ENCODE measurements at places on chromosomes 1 and 21.

- no peak for DNase-seq
These were observed 572.4 kb upstream of the NCAM2 start for GRCh38 chr21:20425856-20426255.

DNA sequence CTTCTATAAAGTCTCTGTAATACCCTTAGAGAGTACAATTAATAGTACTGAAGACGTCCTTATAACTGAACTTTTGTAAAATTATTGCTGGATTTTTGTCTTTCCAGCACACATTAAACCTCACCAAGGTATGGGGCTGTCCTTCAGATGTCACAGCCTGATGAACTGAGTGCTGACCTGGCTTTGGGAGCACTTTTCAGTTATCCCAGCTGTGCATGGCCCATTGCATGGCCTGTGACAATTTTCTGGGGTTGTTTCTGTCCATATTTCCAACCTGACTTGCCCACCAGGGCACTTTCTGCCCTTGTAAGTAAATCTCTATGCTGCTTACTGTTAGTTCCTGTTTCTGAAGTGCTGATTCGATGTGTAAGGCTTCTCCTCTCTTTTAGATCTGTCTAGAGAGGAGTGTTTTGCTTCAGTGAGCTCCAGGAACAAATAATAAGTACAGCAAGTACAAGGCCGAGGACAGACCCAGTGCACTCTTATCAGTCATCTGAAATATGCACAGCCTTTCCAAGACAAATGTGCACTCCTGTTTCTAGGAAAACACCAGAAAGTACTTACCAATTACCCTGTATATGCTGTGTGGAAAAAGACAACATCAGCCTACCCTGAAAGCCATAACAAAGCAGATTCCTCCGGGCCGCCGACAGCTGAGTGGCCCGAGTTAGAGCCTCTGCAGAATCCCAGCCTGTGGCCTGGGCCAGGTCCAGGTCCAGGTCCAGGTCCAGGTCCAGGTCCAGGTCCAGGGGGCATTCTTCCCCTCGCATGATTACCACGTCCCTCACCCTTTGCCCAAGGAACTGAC lies 121.7 kb downstream of the DHRS3 start:
- no peak for DNase-seq

DNA sequence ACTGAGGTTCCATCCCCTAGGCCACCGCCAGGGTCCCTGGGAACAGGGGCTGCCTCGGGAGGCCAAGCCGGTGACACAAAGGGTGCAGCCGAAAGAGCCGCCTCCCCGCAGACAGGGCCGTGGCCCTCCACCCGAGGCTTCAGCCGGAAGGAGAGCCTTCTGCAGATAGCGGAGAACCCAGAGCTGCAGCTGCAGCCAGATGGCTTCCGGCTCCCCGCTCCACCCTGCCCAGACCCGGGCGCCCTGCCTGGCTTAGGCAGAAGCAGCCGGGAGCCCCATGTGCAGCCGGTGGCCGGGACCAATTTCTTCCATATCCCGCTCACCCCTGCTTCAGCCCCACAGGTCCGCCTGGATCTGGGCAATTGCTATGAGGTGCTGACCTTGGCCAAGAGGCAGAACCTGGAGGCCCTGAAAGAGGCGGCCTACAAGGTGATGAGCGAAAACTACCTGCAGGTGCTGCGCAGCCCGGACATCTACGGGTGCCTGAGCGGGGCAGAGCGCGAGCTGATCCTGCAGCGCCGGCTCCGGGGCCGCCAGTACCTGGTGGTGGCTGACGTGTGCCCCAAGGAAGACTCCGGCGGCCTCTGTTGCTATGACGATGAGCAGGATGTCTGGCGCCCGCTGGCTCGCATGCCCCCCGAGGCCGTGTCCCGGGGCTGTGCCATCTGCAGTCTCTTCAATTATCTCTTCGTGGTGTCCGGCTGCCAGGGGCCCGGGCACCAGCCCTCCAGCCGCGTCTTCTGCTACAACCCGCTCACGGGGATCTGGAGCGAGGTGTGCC lies 1.4 kb downstream of the KLHDC7A start:
- DNase-seq = no peak

GRCh38 chr1:161209790-161210409 lies 5.2 kb upstream of the FCER1G start:
- peak; percentile 62 for DNase-seq

GRCh38 chr1:153655333-153655732 lies 3.2 kb upstream of the SNAPIN start:
- DNase-seq = no peak

GRCh38 chr1:11764115-11764514 lies 2.1 kb downstream of the C1orf167 start:
- DNase-seq = no peak

- no peak for DNase-seq
These were observed 39.0 kb downstream of the TENT5C start for GRCh38 chr1:117644696-117645311.

DNA sequence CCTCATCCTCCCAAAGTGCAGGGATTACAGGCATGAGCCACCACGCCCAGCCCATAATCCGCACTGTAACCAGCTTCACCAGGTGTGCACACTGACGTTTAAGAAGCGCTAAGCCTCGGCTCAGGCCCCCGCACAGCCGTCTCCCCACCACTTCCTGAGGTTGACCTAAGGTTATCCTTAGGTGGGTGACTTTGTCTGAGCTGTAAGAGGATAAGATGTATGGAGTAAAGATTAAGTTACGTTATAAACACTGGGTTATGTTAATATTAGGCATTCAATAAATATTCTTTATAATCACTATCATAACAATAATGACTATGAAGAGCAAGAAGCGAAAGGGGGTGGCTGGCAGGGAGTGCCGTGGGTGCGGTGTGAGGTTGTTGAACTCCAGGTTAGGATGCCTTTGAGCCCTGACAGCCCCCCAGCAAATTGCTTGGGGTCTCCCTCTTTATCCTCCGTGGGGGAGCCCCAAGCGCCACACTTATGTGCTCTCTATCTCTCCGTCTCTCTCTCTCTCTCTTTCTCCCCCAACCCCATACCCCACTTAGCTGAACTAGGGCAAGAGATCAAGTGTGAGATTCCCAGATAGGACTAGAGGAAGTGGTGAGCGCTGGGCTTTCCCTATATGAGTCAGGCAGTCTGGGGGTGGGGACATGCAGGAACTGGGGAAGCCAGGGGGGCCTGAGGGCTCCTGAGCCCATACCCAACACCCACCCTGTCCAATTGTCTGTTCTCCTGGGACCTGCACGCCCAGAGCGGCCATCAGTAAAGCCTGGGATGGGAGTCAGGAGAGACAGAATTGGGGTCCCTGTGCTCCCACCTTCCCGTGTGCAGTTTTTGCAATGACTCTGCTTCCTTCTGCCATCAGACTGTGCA lies 7.6 kb downstream of the EFHD2 start:
- DNase-seq = peak; percentile 55

DNA sequence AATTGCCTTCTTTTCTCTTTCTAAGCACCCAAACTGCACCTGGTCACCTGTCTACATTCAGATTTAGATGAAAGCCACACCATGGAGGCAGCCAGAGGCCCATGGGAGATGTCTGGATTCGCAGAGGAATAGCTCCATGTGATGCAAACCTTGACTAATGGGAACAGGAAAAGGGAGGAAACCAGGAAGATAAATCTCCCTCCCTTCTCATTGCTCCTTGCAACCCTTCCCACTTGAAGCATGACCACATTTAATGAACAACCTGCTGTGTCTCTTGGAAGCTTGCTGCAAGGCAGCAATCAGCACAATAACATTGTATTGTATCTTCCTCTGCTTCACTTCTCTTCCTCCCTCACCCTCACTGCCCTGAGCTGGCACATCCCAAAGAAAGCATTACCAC lies 42.6 kb upstream of the KLF17 start:
- no peak for DNase-seq

DNA sequence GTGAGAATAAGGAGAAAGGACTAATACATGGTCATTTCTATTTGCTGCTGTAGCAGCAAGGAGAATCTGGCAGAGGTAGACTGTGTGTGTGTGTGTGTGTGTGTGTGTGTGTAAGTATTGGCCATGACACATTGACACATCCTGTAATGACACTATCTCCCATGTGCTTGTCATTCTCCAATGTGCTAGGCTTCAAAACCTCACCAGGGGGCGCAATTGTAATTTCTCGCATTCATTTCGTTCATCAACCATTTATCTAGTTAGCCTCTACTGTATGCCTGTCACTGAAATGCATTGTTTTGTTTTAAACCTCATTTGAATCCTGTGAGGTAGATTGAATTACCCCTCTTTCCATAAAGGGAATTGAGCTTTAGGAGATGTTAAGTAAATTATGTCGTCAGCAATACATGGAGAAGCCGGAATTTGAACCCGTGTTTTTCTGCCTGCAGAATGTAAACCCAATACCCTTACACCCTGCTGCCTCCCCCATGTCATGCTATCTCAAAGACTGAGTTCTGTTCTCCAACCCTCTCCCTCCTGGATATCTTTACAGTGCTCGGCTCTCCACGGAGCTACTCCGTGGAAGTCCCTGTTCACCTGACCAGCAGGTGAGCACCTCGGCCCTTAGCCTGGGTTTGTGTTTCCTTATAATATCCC lies 100.8 kb downstream of the UCK2 start:
- peak; percentile 67 for DNase-seq

GRCh38 chr1:186042230-186042629 lies 308.0 kb downstream of the HMCN1 start:
- no peak for DNase-seq

DNA sequence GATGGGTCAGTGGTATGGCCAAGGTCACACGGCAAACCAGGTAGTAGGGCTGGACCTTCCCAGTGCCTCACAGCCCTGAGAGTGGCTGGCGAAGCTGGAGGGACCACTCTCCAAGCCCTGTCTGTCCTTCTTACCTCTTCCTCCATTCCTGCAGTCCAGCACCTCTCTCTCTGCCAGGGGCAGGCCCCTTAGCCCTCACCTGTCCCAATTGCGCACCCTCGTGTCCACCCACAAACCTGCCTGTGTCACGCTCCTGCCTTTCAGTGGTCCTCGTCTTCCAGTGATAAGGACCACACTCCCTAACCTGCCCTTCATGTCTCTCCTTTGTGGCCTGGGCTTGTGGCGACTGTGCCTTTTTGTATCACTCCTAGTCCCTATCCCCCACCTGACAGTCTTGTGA lies 3.4 kb downstream of the PODN start:
- no peak for DNase-seq

DNA sequence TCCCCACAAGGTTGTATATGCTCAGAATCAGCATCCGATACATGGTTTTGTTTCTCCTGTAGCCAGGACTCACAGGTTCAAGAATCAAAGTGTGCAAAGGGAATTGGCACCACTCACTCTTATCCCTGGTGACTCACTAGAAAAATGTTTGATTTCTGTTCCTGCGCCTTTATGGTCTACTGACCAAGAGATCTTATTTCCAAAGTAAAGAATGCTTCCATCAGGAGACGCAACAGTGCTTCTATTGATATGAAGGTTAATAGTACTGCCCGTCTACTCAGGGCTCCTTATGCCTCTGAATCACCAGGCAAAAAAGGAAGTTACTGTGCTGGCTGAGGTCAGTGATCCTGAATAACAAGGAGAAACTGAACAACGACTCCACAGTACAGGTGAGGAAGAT lies 1392.0 kb upstream of the PRMT6 start:
- DNase-seq = no peak

GRCh38 chr1:22582661-22583635 lies 19.7 kb downstream of the EPHA8 start:
- no peak for DNase-seq

DNA sequence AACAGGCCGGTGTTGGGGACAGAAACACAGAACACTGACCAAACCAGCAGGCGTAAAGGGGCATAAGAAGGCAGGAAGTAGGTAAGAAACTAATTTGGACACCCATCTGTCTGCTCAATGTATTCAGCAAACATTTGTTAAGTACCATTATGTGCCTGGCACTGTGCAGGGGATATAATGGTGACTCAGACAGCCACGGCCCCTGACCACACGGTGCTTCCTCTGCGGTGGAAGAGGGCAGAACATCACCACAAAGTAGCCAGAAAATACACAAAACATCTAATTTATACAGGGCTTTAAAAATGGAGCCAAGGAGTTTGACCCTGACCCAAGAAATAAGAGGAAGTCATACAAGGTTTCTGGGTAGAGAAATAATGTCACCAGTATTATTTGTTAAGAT lies 12.9 kb downstream of the DNAJC11 start:
- DNase-seq = no peak

DNA sequence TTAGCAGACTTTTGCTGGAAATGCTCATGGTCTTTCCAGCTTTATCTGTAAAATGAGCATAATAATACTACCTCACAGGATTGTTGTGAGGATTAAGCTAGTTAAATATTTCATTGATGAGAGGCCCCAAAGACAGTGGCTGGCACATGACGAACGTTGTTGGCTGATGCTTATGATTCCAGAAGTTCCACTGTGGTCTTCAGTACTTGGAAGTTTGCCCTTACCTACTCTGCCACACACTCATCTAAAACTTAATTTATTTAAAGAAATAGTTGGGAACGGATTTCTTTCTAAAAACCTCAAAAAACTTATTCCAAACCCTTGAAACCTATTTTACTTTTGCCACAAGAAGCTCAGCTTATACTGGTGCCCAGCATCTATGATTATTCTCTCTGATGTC lies 170.7 kb downstream of the DHRS3 start:
- DNase-seq = peak; percentile 76

DNA sequence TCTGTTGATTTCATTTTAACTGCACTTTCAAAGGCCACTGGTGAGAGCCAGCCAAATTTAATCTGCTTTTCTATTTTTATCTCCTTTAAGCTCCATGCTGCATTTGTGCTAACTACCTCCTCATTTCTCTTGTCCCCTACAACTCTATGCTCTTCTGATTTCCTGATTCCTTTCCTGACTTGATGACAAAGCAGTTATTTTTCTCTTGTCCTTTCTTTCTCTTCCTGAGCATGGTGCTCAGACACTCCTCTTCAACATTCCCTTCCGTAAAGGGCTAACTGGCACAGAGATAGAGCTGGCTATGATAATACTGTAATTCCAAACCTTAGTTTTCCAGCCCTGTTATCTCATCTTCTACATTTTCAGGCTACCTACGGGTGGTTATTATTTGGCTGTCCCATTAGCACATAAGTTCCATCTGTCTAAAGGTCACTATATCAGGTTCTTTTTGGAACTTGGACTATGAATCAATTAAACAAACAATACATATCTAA lies 6.8 kb upstream of the BCAS2 start:
- no peak for DNase-seq

DNA sequence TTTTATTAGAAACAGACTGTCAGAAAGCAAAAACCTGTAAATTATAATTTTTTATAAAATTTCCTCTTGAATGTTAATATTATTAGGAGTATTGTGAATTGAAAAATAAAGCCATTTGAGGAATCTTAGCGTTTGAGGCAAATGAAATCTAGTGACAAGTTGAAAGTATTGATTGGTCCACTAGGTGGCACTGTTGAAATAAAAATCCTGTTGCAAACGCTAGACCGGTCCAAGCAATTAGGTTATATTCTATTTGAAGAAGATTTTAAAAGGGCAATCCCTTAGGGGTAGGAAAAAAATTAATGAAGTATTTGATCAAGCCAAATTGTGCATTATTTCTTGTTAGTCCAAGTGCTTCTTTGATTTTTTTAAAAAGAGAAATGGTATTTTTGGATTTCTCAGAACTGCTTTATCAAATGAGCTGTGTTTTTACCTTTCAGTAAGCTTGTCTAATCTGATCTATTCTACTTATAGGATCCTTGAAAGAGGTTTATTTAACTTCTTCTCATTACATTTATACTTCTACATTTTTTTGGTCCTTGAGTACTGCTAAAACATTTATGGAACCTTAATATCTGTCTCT lies 57.7 kb downstream of the ATG4C start:
- DNase-seq = peak; percentile 57

- no peak for DNase-seq
These were observed 1.3 kb downstream of the SV2A start for GRCh38 chr1:149916193-149916897.

Data from LHCN-M2 (cell line).